HFFc6 (cell line): ENCODE measurements at places on chromosomes 6 and 20.
A peak's percentile ranks its signal among the peaks of the same experiment; 100 is the strongest.

GRCh38 chr6:87029711-87030314 is 65.1 kb downstream of the CGA start:
- H3K4me3 ChIP-seq: no peak overlapping the region
- peak; percentile 55 for DNase-seq
- H3K27me3 ChIP-seq: peaks cover 10% of the 10 kb centered on the region; the same call in 1 of the 2 replicates
- no peaks in the 10 kb centered on the region for H3K36me3 ChIP-seq

GRCh38 chr20:2749951-2750490 is 50.4 kb downstream of the CPXM1 start:
- peaks cover 17% of the 10 kb centered on the region for H3K4me1 ChIP-seq
- H3K36me3 ChIP-seq: no peaks in the 10 kb centered on the region
- no peak overlapping the region for H3K27ac ChIP-seq
- no peak for DNase-seq
- H3K4me3 ChIP-seq: no peak overlapping the region; the same call in 1 of the 2 replicates
- peaks cover 47% of the 10 kb centered on the region for H3K27me3 ChIP-seq

DNA sequence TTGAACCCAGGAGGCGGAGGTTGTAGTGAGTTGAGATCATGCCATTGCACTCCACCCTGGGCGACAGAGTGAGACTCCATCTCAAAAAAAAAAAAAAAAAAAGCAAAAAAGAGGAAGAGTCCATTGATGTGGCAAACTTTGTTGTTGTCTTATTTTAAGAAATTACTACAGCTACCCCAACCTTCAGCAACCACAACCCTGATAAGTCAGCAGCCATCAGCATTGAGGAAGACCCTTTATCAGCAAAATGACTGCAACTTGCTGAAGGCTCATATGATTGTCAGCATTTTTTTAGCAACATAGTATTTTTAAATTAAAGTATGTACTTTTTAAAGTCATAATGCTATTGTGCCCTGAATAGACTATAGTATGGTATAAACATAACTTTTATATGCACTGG is 48.8 kb downstream of the ZFP64 start:
- H3K36me3 ChIP-seq: peaks cover 8% of the 10 kb centered on the region; the same call in 1 of the 2 replicates
- no peak overlapping the region for H3K27ac ChIP-seq
- no peak overlapping the region for H3K4me3 ChIP-seq
- no peak for DNase-seq

DNA sequence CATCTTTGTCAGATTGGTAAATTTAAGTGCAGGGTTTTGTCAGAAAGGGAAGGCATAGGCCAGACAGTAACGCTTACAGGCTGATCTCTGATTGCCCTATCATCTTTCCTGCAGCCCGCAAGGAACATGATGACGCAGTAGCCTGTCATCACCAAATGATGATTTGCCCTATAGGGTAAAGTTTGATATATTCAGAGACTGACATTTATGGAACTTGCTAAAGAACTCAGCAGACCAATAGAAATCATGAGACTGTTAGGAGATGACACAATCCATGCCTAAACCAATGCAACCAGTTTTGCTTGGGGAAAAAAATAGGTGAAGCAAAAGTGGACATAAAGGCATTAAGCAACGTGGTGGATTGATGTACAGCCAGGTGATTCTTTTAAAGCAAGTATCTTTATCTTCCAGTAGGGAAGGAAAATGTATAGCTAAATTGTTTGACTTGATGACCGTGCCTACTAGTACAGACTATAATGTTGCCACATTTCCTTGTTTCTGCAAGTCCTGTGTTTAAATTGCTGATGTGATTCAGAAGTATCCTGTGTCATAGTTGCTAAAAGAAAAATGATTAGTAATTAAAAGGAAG is 2.4 kb downstream of the NUS1 start:
- peak overlapping the region; percentile 86 for H3K4me3 ChIP-seq
- H3K27me3 ChIP-seq: peaks cover 7% of the 10 kb centered on the region
- peaks cover 70% of the 10 kb centered on the region for H3K4me1 ChIP-seq
- DNase-seq: peak; percentile 21

DNA sequence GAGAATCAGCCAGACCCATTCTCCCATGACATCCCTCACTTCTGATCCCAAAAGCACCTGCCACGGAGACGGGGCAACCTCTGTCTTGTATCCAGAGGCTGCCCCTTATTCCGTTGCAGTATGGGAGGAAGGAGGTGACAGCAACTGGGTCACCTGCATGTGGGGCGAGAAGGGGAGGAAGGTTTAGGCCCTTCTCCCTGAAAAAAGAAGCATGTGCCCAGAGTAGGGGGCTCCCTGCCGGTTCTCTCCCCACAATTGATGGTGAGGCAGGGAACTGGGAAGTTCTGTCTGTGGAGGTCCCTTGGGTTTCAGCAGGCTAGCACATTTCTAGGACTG is 49.3 kb upstream of the FANCE start:
- peaks cover 2% of the 10 kb centered on the region; the same call in 1 of the 2 replicates for H3K27me3 ChIP-seq
- no peak overlapping the region for H3K27ac ChIP-seq
- no peak overlapping the region for H3K4me3 ChIP-seq
- no peak for DNase-seq

DNA sequence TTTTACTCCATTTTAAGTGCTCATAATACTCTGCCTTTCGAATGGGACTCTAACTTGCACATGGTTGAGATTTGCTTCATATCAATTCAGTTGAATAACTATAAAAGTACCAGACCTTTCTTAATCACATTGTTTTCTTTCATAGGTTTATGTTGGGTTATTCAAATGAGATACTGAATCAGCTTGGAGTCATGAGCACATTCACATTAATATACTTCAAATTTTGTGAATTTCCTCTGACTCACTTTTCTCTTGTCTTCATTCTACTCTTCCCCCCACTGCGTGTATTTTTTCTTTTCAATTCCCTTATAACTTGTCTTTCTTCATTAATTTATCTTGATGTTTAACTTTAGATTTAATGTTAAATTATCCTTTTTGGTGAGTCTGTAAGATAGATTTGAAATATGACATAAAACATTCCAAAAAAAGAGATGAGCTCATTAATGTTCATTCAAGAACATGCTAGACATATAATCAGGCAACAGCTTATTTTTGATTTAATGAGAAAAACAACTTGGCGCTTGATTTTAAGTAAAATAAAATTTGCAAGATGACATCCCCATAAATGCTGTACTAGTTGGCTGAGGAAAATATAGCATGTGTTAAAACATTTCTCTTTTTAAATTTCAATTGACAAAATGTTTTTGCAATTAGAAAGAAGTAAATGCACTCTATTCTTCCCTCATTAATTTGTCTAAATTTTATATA is 736.0 kb downstream of the CD109 start:
- H3K36me3 ChIP-seq: no peaks in the 10 kb centered on the region
- H3K4me1 ChIP-seq: peaks cover 11% of the 10 kb centered on the region
- H3K4me3 ChIP-seq: no peak overlapping the region
- no peak overlapping the region for H3K27ac ChIP-seq
- DNase-seq: peak; percentile 19

DNA sequence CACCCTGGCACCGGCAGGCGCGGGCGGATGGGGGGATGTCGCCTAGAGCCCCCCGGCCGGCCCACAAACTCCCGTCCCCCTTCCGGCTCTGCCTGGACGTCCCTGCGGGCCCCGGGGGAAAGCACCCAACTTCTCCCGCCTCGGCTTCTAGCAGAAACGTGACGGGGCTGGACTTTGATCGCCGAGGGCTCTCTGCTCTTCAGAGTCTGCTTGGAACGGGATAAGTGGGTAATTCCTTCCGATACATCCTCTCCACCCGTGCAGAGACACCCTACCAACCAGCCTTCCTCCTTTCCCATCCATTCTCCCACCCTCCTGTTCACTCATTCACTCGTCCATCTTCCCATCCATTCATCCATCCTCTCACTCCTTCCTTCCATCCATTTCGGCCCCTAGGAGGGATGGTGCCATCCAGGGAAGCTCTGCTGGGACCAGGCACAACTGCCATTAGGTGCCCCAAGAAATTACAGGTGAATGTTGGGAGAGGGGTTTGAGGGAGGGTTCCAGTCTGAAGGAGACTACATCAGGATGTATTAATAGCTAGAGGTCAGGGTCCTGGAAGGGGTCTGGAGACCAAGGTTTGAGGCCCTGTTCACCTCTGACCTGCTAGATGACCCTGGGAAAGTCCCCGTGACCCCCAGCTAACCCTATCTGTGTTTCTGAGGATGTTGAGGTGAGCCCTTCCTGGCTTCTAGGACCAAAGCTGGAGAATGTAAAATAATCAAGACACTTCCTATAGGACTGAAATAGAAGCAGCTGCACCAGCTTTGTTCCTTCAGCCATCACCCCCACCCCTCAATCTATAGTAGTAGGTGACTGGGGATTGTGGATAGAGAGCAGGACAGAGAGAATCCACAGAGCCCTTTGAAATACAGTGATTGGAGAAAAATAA is 538 bp downstream of the TTLL9 start:
- H3K36me3 ChIP-seq: no peaks in the 10 kb centered on the region
- H3K4me3 ChIP-seq: peak overlapping the region; percentile 14; the same call in 1 of the 2 replicates
- DNase-seq: no peak
- H3K27me3 ChIP-seq: peaks cover 57% of the 10 kb centered on the region

DNA sequence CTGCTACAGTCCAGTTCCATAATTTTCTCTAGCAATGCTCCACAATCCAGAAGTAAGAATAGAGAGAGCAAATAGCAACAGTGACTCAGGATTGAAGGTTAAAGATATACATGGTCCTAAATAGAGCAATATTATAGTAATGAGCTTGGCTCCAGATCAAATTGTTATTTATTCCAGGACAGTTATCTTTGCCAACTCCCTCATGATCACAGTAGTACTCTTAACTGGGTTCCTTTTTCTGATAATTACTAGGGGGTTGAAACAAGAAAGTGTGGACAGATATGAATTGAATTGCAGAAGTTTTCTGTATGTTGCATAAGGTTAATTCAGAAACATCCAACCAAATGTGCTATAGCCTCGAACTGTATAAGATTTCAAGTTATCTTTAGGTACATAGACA is 11.9 kb downstream of the FAM184A start:
- no peaks in the 10 kb centered on the region for H3K27me3 ChIP-seq
- H3K4me3 ChIP-seq: no peak overlapping the region
- H3K27ac ChIP-seq: no peak overlapping the region
- no peaks in the 10 kb centered on the region for H3K36me3 ChIP-seq
- DNase-seq: no peak

- 0 out of 2 replicates have a peak, but pooled peaks cover 5% of the 10 kb centered on the region for H3K36me3 ChIP-seq
These were observed 20.0 kb upstream of the TRAF3IP2 start for GRCh38 chr6:111625461-111626391.

GRCh38 chr20:1507276-1507675 is 16.1 kb upstream of the SIRPB2 start:
- H3K4me3 ChIP-seq: no peak overlapping the region
- H3K4me1 ChIP-seq: peaks cover 46% of the 10 kb centered on the region
- no peak for DNase-seq
- H3K36me3 ChIP-seq: no peaks in the 10 kb centered on the region

- DNase-seq: no peak
- peaks cover 30% of the 10 kb centered on the region for H3K4me1 ChIP-seq
- no peak overlapping the region for H3K4me3 ChIP-seq
- no peaks in the 10 kb centered on the region for H3K27me3 ChIP-seq
These were observed 191.2 kb upstream of the TCF21 start for GRCh38 chr6:133697666-133698065.

GRCh38 chr6:159788276-159788675 is 1.1 kb downstream of the TCP1 start:
- peaks cover 6% of the 10 kb centered on the region; the same call in 1 of the 2 replicates for H3K27me3 ChIP-seq
- H3K4me1 ChIP-seq: peaks cover 46% of the 10 kb centered on the region
- no peak for DNase-seq
- H3K4me3 ChIP-seq: peak overlapping the region; percentile 93
- peaks cover 50% of the 10 kb centered on the region for H3K36me3 ChIP-seq
- peak overlapping the region; percentile 94 for H3K27ac ChIP-seq

DNA sequence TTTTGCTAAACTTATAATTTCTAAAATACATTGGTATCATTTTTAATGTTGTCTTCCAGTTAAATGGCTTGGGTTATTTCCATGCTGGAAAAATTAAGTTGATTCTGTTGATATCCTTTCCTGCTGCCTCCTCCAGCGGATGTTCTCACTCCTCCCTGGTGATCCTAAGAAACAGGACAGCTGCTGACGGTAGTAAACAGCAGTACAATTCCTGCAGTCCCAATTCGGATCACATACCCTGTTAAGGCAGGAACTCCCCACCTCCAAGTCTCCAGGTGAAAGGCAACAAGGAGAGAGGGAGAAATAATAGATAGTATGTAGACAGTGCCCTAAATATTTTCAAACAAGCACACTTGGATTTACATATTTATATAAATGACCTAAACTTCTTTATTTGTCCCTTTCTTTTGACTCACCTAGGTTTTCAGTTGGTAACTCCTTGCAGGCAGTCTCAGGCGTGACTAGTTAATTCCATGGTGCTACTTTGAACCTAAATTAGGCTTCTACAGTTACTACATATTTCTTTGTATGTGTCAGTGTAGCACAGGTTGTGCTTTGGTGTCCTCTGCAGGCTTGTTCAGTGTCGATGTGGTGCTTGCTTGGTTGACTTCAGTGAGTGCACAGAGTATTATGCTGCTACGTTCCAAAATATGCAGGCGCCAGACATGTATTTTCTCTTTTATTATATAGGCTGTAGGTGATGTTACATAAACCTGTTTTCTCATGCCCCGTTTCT is 126.0 kb downstream of the ADGRB3 start:
- no peak overlapping the region for H3K27ac ChIP-seq
- no peaks in the 10 kb centered on the region for H3K4me1 ChIP-seq
- no peak for DNase-seq
- H3K27me3 ChIP-seq: no peaks in the 10 kb centered on the region; the same call in 1 of the 2 replicates

DNA sequence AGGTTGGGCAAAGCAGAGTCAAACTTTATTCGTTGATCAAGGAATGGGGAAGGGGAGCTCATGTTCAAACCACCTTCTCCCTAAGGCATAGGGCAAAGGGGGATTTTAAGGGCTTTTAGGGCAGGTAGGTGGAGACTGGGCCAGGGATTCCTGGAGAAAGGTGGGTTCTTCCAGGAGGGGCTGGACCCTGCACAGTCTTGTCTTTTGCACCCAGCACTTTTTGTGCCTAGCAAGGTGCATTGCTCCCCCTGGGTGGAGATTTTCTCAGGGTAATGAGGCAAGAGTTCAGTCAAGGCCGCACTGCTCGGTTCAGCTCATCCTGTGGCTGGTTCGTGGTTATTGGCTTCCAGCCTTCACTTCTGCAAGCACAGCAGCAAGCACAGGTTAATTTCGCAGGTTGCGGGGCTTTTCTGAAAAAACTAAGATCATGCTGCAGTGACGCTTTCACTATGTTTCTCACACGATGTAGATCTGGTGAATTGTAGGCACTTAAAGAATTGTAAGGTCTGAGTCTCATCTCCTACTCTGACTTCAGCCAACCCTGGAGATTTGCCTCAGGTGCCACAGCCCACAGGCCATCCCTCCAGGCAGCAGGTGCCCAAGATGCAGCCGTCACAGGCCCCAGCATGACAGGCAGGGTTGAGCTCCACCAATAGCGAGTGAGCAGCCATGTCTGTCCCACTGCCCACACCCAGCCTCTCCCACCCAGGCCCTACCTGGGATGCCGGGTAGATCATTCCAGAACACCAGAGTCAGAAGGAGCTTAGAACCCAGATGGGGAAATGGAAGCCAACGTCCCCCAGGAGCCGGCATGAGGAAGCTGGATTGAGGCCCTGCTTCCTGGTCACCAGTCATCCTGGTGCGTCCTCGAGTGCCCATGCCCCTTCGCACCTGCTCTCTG is 37.1 kb downstream of the SUN5 start:
- H3K27ac ChIP-seq: no peak overlapping the region
- no peak for DNase-seq
- H3K4me1 ChIP-seq: no peaks in the 10 kb centered on the region

GRCh38 chr6:132713352-132714134 is at the start of gene VNN1:
Gene VNN1 (minus strand): TSS chr6:132714055. CDS start chr6:132714035, 20 bp downstream.
- no peak for DNase-seq
- H3K4me1 ChIP-seq: peaks cover 13% of the 10 kb centered on the region
- no peak within 1 kb of the TSS for H3K4me3 ChIP-seq
- no peak within 1 kb of the TSS for H3K27ac ChIP-seq

GRCh38 chr6:25875926-25876602 is 2.0 kb upstream of the SLC17A3 start:
- no peak for DNase-seq
- H3K27me3 ChIP-seq: peaks cover 4% of the 10 kb centered on the region; the same call in 1 of the 2 replicates
- H3K36me3 ChIP-seq: no peaks in the 10 kb centered on the region
- H3K4me1 ChIP-seq: no peaks in the 10 kb centered on the region
- no peak overlapping the region for H3K4me3 ChIP-seq
